ENCODE measurements at places on chromosomes 4 and X.

DNA sequence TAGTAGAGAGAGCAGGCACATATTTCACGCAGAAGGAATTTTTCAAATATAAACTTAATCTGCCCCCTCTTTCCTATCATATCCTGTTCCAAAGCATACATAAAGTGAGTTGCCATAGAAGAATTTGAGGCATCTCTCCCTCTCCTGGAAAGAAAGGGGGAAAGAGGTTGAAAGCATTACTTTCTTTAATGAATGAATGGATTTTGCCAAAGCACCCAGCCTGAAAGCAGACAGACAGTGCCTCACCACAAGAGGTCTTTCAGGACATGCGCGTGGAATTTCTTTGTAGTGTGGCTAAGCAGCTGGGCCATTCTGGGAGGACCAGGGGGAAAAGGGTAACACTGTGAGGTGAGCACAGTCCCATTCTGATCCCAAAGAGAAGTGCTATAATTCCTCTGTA is 651.4 kb downstream of the IQCM start:
- DNase-seq, result no peak

DNA sequence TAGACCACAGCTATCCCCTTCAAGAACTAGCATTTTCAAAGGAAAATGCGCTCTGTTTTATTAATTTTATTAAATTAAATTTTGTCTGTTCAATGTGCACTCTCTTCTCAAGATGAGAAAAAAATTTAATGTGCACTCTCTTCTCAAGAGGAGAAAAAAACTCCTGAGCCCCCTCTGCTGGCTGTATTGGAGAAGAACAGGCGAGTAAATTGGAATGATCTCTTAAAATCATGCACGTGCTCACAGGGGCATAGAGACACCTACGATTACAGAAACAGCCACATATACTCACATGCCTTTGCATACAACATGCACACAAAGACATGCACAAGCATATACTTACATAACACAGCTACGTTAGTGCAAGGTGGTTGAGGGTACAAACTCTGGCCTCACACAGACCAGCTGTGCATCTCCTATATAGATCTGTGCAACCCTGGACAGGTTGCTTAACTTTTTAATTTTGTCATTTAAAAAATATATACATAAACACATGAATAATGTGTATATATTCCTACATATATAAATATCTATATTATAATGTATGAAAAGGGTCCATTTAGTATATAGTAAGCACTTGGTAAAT is 176.2 kb upstream of the CXorf66 start:
- peak; percentile 0 for DNase-seq

GRCh38 chr4:151653548-151653918 is 107.3 kb downstream of the GATB start:
- DNase-seq, result no peak

DNA sequence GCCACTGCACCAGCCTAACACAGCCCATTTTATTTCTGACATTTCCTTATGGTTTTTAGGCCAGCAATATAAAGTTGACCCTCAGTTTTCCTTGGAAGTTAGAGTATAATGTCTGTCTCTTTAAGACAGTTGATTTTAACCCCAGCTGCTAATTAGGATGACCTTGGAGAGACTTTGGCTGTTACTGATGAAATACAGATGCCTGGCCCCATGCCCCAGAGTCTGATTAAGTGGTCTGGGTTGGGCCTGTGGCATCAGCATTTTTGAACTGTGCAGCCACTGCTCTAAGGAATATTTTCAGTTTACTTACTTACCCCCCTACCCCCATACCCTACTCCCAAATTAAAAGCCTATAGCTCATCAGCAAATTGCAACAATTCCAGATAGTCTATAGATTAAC is 85.8 kb downstream of the DCLK2 start:
- DNase-seq, result no peak

- DNase-seq, result no peak
These were observed 20.0 kb upstream of the HOPX start for GRCh38 chr4:56701161-56701480.

DNA sequence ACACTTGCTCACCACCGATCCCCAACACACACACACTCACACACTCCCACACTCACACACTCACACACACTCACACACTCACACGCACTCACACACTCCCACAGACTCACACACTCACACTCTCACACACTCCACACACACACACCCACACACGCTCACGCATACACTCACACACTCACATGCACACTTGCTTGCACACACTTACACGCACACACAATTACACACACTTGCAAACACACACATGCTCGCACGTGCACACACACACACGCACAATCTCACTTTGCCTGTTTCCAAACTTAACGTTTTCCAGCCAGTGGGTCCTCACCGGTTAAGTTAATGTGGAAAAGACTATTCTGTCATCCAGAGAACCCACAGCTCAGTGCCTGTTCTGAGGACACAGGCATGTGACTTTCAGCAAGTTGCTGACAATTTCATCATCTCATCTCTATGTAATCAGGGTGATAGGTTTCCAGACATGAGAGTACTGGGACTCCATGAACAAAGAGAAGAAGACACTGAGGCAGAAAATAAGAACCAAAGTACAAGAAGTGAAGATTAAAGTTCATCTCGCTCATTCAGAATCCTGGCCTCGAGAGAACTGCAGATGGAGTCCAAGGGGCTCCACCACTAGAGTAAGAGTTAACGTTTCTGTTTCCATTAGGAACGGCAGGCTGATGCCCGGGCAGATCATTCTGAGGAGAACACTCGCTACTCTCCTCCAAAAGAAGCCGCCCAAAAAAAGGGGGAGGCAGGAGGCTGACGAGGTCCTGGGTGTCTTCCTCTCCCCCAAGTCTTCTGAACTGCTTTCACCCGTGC is 153.2 kb upstream of the FRG1 start:
- DNase-seq, result no peak

- no peak for DNase-seq
These were observed 44.1 kb downstream of the CHRNA9 start for GRCh38 chr4:40379248-40379647.

DNA sequence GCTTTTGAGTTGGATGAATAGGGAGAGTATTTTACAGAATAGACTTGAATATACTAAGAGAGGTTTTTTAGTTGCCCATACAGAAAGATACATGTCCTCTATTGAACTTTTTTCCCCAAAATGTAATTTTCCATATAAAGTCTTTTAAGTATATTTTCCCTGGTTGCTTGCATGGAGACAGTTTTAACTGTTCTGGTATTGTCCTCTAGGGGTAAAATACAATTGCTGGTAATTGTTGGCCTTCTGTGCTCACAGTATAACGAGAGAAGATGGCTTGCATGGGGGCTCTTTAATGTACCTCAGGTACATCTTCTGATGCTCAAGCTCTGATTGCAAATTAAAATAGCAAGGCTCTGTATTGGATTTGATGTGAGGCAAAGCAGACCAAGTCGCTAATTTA is 136.1 kb downstream of the ARX start:
- no peak for DNase-seq

GRCh38 chr4:170003071-170004070 is 22.8 kb downstream of the MFAP3L start:
- DNase-seq, result no peak

- DNase-seq, result no peak
These were observed 34.7 kb upstream of the PLAC1 start for GRCh38 chrX:134692990-134693389.

- no peak for DNase-seq
These were observed 57.8 kb downstream of the FRMPD3 start for GRCh38 chrX:107507093-107507743.

- DNase-seq, result peak; percentile 28
These were observed at the start of gene LRAT for GRCh38 chr4:154743683-154744340. Gene LRAT (plus strand): TSS chr4:154744000. CDS start chr4:154744327, 327 bp downstream.

GRCh38 chrX:40844471-40844870 is 109.1 kb upstream of the MED14 start:
- no peak for DNase-seq

DNA sequence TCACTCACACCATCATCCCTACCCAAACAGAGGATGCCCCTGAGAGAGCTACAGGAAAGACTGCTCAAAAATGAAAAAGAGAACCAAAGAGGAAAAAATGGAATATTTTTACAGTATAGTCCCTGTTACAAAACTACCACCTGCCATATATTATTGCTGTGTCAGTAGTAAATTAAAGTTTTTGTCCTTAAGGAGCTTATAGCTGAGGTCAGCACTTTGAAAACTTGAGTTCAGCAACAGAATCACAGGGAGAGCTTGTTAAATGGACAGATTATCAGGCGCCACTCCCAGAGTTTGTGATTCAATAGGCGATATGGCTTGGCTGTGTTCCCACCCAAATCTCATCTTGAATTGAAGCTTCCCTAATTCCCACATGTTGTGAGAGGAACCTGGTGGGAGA is 71.9 kb upstream of the FAM9A start:
- no peak for DNase-seq

DNA sequence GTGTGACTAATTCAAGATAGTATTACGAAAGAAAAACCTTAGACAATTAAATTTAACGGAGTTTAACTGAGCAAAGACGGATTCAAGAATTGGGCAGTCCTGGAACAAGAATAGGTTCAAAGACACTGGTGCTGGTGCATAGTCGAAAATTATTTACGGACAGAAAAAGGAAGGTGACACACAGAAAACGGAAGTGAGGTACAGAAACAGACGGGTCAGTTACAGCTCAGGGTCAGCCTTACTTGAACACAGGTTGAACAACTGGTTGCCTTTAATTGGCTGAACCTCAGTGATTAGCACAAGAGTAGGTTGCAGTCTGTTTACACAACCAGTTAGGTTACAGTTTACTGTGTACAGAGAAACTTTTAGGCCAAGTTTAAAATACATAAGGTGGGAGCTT is 31.5 kb downstream of the KLHL8 start:
- no peak for DNase-seq

DNA sequence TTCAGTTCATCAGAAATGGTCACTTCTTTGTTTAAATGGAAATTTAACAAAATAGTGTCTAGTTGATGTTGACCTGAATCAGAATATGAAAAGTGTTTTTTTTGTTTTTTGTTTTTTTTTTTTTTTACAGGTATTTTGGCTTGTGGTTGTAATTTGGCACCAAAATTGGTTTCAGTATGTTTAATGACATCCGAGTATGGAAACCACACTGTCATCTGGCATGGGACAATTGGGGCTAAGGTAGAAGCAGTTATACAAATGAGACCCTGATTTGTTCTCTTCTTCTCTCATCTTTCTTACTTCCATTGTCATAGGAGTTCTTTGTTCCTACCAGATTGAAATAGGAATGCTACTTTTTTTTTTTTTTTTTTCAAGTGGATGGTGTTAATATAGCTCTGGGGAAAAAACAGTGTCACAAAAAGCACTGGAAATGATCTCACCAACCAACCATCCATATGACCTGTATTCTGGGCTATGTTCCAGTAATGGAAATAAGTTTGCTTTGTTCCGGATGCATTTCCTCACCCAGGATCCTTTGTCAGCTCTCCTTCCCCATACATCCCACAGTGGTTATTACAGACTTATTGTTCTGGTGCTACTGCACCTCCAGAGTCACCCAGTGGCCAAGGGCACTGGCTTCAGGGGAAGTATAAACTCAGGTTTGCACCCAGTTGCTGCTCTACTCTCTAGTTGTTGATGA is 95.8 kb downstream of the ATXN3L start:
- no peak for DNase-seq

DNA sequence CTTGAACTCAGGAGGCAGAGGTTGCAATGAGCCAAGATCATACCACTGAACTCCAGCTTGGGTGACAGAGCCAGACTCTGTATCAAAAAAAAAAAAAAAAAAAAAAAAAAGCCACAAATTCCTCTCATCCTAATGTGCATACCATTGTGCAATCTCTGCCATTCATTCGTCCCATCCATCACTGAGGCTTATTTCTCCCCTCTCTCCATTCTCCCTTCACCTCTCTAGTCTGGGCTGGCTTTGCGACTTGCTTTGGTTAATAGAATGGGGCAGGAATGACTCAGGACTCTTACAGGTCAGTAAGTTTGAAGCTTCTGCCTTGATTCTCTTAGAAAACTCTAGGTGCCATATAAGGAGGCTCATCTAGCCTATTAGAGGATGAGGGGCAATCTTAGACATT is 60.3 kb upstream of the DDX3X start:
- no peak for DNase-seq

GRCh38 chr4:154018659-154019058 is 229.8 kb upstream of the SFRP2 start:
- DNase-seq, result peak; percentile 0

DNA sequence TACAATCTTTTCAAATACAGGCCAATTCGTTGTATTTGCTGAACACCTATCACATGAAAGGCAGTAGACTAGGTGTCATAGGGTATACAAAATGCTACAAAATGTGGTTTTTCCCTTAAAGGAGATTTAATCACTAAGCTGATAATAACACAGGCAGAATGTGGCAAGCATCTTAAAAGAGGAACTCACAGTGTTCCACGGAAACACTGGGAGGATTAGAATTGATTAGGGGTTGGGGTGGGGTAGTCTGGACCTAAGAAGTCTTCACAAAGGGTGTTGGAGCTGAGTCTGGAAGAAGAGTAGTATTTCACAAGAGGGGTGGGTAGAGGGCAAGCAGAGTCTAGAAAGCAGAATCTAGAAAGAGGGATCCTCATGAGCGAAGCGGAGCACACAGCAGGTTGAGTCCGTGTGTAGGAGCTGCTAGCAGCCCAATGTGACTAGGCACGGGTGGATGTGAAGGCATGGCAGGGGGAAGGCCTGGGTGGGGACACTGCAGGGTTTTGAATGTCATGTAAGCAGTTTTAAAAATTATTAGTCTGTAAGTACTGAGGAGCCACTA is 123.6 kb downstream of the MGST2 start:
- DNase-seq, result no peak

GRCh38 chrX:16771483-16772398 is 14.5 kb upstream of the TXLNG start:
- no peak for DNase-seq

GRCh38 chr4:157280673-157281072 is 60.1 kb downstream of the GRIA2 start:
- DNase-seq, result no peak

- no peak for DNase-seq
These were observed 36.6 kb downstream of the SEL1L3 start for GRCh38 chr4:25826074-25826752.

DNA sequence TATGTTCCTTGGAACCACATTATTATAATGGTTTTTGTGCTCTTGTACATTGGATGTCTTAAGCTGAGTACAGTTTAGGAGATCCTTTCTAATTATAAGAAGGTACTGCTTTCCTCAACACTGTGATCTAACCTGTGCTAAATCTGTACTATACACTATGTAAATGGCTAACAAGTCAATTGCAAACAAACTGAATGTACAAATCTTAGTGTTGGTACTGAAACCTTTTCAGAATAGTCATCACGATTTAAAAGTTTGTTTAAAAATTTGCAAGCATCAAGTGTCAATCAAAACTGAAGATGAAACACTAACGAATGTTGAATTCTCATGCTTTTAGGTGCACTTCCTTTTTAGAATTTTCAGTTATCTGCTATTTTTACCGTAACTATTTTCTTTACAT is 2090.4 kb upstream of the TENM3 start:
- no peak for DNase-seq

GRCh38 chr4:78613522-78614321 is 62.2 kb downstream of the ANXA3 start:
- no peak for DNase-seq
